ENCODE measurements at places on chromosomes 7 and 10. TPM values are rescaled to one million over a fixed set of nuclear protein-coding genes. Genes with fewer than 3 reads are reported as not detected.

GRCh38 chr7:121313793-121314676 is 14.8 kb upstream of the WNT16 start:
- no peak for DNase-seq
- no peaks in the 10 kb centered on the region for H3K4me1 ChIP-seq
- H3K36me3 ChIP-seq, result no peaks in the 10 kb centered on the region
- H3K4me3 ChIP-seq, result no peak overlapping the region

DNA sequence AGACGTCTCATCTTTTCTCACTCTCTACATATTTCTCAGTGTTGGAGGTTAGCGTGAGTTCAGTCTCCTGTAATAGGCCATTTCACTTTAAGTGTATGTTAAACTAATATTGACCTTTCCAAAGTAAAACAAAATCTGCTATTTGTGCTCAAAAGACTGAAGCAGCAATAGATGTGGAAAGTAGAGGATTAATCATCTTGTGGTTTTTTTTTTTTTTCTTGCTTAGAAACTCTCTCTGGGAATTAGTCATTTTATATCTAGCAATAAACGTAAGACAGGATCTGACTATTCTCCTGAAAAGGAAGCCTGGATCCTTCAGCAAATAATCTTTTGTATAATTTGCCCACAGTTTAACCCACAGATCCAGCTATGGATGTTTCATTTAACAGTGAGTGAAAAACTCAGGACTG is 81.7 kb downstream of the NRP1 start:
- H3K4me3 ChIP-seq, result no peak overlapping the region
- no peaks in the 10 kb centered on the region for H3K27me3 ChIP-seq
- H3K36me3 ChIP-seq, result peaks cover 13% of the 10 kb centered on the region
- peak; percentile 88 for DNase-seq
- H3K4me1 ChIP-seq, result peaks cover 86% of the 10 kb centered on the region

Gene DOCK4
- 164 TPM for total RNA-seq

Gene ADAMTS14
- total RNA-seq, result not detected

GRCh38 chr7:6232116-6232515 is 40.3 kb downstream of the CYTH3 start:
- no peak overlapping the region for H3K4me3 ChIP-seq
- peaks cover 9% of the 10 kb centered on the region for H3K4me1 ChIP-seq
- no peak overlapping the region for H3K27ac ChIP-seq

- DNase-seq, result peak; percentile 38
- no peaks in the 10 kb centered on the region for H3K36me3 ChIP-seq
- peaks cover 5% of the 10 kb centered on the region for H3K27me3 ChIP-seq
- no peaks in the 10 kb centered on the region for H3K4me1 ChIP-seq
- no peak overlapping the region for H3K4me3 ChIP-seq
These were observed 172.4 kb downstream of the SEMA3E start for GRCh38 chr7:83476511-83477050.

Gene ACSM6
- total RNA-seq, result not detected

DNA sequence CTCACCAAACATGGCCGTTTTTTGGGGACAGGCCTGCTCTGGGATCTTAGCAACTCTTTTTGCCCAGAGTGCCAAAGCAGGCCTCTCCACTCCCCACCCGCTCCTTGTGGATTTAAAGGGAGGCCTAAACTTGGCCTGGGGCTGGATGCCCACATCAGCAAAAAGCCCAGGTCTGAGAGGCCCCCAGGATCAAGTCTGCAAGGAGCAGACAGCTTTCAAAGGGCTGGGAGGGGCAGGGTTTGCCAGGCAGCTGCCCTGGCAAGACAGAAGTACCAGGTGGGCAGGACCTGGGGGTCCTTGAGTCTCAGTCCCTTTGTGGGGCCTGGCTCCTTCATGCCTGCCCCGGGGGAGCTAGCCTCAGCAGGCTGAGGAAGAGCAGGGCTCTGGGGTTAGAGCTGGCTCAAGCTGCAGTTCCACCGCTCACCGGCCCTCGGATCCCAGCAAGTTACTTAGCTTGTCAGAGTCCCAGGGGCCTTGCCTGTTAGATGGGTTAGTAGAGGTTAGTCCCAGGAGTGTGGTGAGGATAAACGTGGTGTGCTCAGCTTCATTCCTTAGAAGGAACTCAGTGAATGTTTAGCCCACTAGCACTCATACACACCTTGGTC is 56.2 kb downstream of the ARHGAP22 start:
- peaks cover 4% of the 10 kb centered on the region for H3K36me3 ChIP-seq
- H3K27me3 ChIP-seq, result no peaks in the 10 kb centered on the region
- no peak for DNase-seq
- no peak overlapping the region for H3K4me3 ChIP-seq
- H3K4me1 ChIP-seq, result peaks cover 37% of the 10 kb centered on the region

- H3K36me3 ChIP-seq, result no peaks in the 10 kb centered on the region
- peaks cover 17% of the 10 kb centered on the region for H3K4me1 ChIP-seq
- H3K4me3 ChIP-seq, result peak overlapping the region; percentile 80
- peaks cover 62% of the 10 kb centered on the region for H3K27me3 ChIP-seq
These were observed 618 bp upstream of the RELN start for GRCh38 chr7:103989785-103990767.
